AG20443 (cell line): ENCODE measurements at places on chromosomes 1 and 21.

DNA sequence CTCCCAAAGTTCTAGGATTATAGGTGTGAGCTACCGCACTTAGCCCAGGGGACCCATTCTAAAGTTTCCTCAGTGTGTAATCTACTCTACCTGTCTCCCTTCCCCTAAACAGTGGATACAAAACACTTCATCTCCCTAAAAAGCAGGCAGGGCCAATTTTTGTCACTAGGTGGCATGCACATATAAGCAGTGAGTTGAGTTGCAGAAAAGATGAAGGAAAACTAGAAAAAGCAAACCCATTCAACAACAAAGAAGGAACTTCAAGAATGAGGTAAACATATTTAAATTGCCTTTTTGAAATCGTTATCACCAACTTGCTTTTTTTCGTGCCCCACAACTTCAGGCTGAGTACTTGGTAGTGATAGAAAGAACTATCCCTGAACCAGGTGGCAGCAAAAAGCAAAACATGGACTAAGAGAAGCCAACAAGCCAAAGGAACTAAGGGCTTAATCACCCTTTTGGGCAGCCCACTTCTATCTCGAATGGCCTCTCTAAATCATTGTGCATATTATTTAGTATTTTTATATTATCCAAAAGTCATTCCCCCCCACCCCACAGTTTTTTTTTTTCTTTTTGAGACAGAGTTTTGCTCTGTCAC, 19.7 kb upstream of the ALDH9A1 start:
- peak; percentile 67 for DNase-seq

GRCh38 chr1:56501426-56501825, 77.9 kb downstream of the PLPP3 start:
- no peak for DNase-seq

- DNase-seq: peak; percentile 41
Measured at GRCh38 chr1:156203331-156203730, 9.4 kb downstream of the SLC25A44 start.

GRCh38 chr1:156480411-156481192, 20.0 kb downstream of the MEF2D start:
- DNase-seq: peak; percentile 62

DNA sequence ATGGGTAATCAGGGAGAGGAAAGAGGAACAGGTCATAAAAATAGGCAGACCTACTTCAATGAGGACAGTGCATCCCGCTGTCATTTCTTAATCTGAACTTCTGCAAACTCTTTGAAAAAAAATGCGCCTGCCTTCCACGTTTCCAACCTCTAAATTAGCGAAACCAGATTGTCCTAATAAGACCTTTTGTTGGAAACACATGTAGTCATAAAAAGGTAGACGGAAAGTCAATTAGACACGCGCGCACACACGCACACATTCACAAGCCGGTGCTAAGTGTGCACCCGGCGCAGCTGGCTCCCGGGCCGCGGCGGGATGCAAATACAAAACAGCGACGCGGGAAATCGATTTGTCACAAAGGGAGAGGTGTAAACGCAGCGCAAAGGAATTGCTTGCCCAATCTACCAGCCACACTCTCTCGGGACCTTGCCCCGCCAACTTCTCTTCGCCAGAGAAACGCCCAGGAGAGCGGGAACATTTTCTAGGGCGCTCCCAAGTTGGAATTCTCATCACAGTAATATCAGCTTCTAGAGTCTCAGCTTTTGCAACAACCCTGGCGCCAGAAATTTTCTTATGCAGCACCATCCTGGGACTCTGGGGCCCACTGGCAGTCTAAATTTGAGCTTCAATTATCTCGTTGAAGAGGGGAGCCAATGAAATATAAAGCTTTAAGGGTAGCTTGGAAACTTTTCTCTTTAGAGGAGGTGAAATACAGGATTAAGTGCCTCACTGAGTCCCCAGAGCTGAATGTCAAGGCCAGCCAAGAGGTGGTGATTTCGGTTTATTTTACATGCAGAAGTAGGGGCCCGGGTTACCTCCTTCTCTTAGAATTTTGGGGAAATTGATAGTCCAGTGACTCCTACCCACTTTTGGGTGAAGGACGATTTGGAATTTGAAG, 4.5 kb downstream of the PRRX1 start:
- peak; percentile 15 for DNase-seq

GRCh38 chr1:83632906-83633305, 366.0 kb downstream of the TTLL7 start:
- no peak for DNase-seq

GRCh38 chr1:93581917-93582850, 99.5 kb downstream of the BCAR3 start:
- DNase-seq: no peak

DNA sequence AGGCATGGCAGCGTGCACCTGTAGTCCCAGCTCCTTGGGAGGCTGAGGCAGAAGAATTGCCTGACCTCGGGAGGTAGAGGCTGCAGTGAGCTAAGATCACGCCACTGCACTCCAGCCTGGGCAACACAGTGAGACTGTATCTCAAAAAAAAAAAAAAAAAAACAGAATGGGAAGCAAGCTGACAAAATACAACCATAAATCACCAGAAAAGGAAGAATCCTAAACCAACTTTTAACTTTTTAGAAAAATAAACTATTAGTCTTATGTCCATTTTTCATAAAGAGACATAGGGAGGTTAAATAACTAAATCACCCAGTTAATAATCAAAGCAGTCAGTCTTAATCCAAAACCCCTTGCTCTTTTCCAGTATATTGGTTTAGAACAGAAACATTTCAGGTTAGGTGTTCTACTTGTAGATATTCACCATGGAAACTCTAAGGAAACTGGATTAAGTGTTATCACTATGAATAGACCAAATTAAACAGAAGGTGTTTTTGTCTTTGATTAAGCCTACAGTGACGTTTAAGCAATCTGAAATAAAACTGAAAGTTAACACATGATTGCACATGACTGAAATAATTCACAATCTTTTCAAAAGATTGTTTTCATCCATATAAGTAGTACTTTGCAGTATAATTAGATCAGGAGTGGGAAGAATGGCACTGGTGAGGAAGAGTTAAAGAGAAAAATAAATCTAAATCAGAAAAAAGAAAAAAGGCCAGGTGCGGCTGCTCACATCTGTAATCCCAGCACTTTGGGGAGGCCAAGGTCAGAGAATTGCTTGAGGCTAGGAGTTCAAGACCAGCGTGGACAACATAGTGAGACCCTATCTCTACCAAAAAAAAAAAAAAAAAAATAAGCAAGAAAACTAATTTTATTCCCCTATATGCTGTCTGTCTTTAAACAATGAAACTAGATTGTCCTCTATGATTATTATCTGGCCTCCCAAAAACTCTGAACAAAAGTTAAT, 9.6 kb downstream of the CDC42BPA start:
- DNase-seq: no peak

DNA sequence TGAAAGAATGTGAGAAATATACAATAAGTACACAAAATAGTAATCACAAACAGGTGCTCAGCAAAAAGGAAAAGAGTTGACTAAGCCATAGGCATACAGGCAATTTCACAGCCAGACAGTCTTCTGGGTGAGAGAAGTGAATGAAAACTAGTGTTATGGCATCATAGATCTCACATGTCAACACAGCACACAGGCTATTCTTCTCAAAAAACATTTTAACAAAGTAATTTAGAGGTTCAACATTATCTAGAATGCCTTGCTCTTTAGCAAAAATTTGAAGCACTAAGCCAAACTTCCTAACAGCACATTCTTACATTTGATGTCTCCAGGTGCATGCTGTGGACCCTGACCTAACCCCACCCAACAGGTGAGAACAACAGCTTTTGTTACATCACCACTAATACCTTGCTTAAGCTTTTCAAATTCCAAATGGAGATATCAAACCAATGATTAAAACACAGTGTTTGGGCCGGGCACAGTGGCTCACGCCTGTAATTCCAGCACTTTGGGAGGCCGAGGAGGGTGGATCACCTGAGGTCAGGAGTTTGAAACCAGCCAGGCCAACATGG, 30.5 kb downstream of the OTUD7B start:
- DNase-seq: no peak

- peak; percentile 76 for DNase-seq
Measured at GRCh38 chr1:174160109-174160473, 771 bp downstream of the RABGAP1L start.

DNA sequence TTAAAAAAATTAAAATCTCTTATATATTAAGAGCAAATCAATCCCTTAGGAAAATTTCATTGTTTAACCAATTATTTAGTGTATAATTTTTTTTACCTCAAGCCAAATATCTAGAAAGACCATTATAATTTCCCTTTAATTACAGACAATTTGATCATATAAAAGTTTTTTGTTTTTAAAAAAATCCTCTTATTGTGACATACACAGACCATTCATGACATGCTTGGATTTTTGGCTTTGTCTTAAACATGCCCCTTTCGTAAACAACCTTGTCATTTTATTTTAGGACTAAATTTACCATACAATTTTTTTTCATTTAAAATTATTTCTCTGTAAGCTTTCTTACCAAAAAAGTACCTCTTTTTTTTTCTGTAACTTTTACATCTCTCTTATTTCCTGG, 14.2 kb upstream of the CYP4B1 start:
- no peak for DNase-seq

GRCh38 chr1:24932284-24932683, 2.2 kb upstream of the RUNX3 start:
- DNase-seq: peak; percentile 91

GRCh38 chr1:78619803-78620579, at the start of gene IFI44L:
TSS of gene IFI44L (plus strand) at chr1:78620448. CDS start at chr1:78627916, 7,468 bp downstream.
- DNase-seq: peak; percentile 27

DNA sequence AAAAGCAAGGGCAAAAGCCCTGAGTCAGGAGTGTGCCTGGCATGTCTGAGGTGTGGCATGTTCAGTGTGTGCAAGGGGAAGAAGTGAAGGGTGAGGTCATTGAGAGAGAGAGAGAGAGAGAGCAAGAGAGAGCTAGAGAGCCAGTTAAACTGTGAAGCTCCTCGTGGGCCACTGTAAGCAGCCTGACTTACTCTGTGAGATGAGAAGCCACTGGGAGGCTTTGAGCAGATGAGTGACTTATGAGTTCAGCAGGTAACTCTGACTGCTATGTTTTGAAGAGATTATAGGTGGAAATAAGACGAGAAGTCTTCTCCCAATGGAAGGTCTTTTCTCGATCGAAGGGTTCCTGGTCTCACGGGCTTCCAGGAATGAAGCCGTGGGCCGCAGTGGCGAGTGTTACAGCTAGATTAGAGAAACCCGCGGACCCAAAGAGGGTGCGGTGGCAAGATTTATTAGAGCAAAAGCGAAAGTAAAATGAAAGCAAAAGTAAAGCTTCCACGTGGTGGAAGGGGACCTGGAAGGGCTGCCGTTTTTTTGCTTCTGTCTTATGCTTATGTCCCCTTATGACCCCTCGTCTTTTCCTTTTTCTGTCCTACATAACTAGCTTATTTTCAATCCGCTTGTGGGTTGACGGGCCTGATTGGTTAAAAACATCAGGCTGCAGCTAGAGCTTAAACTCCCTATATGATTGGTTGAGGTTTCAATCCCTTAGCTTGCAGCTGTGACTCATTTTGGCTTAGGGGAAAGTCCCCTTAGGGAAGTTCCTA, 323.1 kb upstream of the FAM78B start:
- peak; percentile 17 for DNase-seq

DNA sequence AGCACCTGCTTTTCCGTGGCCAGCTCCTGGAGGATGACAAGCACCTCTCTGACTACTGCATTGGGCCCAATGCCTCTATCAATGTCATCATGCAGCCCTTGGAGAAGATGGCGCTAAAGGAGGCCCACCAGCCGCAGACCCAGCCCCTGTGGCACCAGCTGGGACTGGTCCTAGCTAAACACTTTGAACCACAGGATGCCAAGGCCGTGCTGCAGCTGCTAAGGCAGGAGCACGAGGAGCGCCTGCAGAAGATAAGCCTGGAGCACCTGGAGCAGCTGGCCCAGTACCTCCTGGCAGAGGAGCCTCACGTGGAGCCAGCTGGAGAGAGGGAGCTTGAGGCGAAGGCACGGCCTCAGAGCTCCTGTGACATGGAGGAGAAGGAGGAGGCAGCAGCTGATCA, 413 bp downstream of the UBL4B start:
- no peak for DNase-seq

DNA sequence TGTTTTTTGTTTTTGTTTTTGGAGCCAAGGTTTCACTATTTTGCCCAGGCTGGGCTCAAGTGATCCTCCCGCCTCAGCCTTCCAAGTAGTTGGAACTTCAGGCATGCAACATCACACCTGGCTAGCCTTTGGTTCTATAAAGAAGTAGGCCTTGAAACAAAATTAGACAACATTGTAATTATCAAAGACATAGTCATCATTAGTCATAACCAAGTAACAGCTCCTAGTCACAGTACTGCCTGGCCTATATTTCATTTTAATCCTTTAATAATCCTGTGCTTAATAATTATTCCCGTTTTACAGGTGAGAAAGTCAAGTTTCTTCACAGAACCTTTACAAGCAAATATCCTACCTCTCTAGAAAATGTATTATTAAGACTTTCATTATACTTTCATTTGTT, 52.3 kb upstream of the TBX15 start:
- no peak for DNase-seq

DNA sequence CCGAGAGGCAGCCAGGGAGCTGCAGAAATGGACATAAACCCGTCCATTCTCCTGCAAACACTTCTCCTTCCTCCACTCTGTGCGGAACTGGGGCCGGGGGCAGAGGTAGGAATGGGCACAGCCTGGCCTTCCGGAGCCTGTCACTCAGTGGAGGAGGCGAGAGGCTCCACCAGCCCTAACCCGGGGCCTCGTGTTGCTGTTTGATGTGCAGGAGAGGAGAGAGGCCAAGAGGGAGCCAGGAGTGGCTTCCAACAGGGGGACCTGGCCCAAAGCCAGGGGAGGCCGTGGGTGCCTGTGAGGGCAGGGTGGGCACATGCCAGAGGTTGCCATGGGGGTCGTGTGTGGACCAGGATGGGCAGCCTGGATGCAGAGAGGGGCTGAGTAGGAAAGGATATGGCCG, 158.1 kb upstream of the ARHGEF16 start:
- DNase-seq: no peak

- no peak for DNase-seq
Measured at GRCh38 chr21:44758781-44759627, 42.6 kb downstream of the UBE2G2 start.

DNA sequence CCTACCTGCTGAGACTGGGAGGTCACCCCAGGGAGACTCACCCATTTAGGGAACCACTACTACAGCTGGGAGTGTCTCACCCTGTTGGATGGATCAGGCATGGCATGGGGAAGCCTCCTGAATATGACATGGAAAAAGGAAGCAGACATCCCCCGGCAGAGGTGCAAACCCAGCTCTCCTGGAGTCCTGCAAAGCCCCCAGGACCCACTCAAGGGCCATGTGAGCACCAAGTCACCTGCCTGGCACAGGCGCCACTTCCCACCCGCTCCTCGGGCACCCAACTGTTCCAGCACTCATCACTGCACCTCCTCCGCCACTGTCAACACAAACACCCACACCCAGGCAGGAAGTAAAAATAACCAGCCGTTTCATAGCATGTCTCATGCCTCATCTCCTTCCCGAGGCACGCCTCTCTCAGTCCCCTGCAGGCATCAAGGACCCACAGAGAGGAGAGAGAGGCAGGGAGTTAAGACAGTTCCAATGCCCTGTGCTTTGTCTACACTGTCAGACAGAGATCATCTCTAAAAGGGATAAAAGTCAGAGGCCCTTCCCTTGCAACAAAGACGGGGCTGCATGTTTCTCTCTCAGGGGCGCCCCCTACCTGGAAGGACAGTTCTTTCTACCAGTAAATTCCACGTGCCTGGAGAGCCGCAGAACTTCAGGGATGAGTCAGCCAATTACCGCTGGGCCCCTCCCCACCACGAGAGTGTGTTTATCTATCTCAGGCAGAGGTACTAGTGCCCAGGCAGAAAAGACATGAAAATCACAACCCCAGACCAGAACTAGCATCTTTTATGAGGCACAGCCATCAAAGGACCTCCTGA, 150.1 kb upstream of the SOD1 start:
- peak; percentile 29 for DNase-seq

- no peak for DNase-seq
Measured at GRCh38 chr1:71986160-71986559, 296.2 kb downstream of the NEGR1 start.
